ENCODE measurements at places on chromosomes 6 and 20.

DNA sequence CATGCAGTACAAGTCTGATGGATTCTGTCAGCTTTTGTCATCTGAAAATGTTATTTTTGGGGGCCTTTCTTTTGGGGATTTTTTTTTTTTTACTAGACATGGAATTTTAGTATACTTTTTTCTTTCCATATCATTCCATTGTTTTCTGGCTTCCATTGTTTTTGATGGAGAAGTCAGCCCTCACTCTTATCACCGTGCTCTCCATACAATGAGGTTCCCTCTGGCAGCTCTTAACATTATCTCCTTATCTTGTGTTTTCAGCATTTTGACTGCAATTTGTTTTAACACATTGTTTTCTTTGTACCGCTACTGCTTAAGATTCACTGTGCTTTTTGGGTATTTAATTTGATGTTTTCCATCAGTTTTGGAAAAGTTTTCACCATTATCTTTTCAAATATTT is 191.5 kb upstream of the AGPAT4 start:
- DNase-seq = no peak

GRCh38 chr6:11429577-11429976 is 108.0 kb upstream of the TMEM170B start:
- no peak for DNase-seq

DNA sequence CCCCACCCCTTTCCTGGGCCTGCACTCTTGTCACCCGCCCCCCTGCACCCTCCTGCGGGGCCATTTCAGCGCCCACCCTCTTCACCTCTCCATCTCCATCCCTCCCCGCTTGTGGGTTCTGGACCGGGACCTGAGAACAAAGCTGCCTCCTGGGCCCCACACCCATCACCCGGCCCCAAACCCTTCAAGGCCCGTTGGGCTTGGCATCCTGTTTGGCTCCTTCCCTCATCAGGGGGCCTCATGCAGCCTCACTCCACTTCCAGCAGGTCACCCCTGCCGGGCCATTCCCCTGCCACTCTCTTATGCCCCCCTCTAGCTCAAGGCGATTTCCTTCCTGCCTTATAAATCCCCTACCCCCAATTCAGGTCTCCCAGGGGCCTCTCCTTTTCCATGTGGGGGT is 67.4 kb downstream of the SRC start:
- no peak for DNase-seq

DNA sequence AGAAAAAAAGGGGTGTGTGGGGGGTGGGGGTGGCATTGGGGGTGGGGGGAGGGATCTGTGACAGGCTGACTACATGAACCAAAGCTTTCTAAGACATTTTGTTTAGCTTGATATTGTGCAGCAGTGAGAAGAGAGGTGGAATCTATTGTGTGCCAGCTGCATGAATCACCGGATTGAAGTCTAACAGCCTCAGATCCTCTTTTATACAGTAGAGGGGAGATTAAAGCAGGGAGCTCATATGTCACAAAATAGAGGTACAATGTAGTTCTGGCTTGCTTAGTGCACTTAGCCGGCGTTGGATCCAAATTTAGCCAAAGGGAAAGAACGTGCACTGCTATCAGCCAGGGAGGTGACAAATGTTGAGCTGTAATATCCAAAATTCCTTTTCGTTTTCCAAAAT is 404.2 kb upstream of the CITED2 start:
- DNase-seq = no peak

- DNase-seq = no peak
Observed at GRCh38 chr6:139608466-139609261, 234.2 kb upstream of the CITED2 start.

All from NCI-H526 treated with DMSO at 0.1 percent for 48 hours (cell line).